GM19239 (cell line): ENCODE measurements at places on chromosomes 12 and 14.

GRCh38 chr12:53645165-53645564 lies 19.0 kb upstream of the ATF7 start:
- no peak for DNase-seq

GRCh38 chr12:57840726-57841125 lies 5.8 kb downstream of the CTDSP2 start:
- no peak for DNase-seq

GRCh38 chr14:69997849-69998248 lies 118.6 kb downstream of the SMOC1 start:
- no peak for DNase-seq

DNA sequence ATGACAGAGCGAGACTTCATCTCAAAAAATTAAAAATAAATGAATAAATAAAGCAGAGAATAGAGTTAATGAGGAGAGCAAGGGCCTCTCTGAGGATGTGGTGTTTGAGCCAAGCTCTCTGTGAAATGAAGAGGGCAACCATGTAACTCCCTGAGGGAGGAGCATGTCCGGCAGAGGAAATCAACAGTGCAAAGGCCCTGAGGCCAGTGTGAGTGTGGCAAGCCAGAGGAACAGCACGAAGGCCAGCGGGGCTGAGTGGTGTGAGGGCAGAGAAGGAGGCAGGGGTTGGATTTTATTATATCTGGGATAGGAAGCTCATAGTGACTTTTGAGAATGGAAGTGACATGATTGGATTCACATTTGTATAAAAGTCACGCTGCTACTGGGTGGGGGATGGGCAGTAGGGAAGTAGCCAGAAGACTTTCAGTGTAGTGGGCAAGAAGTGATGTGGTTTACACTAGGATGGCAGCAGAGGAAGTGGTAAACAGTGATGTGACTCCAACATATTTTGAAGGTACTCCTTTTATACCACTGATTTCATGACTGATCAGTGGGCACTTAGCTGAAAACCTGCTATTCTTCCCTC lies 10.3 kb upstream of the LRP1-AS start:
- DNase-seq, result no peak

DNA sequence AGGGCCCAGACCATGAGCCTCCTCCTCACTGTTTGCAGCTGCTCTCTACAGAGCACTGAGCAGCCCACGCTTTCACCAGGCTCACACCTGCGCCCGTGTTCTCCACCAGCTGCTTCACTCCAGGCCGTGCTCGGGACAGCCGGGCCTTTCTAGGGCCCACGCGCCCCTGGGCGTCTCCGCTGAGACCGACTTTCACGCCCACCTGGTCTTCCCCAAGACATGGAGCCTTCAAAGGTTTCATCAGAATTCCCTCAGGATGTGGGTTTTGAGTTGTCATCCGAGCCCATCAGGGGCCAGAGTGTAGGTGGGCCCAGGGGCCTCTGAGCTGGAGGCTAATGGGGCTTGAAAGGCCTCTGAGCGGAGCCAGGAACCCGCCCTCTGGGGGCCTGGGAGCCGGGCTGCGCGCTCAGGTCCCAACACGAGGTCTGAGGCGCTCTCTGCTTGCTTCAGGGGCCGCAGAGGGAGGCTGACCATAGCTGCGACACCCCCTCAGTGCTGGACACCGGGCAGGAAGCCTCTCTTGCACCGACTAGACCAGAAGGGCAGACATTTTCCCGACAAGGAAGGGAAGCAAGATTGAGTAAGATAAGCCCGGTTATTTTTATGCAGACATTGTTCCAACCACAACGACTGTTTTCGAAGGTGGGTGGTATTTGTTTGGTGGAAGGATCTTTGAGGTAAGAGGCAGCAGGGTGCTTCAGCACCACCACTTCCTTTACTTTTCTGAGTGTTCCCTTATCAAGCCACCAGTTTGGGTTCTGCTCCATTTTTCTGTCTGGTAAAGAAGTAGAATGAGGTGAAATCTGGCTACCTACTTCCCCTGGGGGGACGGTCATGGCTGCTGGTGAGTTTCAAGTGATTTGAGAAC lies 125.0 kb upstream of the FUT8 start:
- DNase-seq, result peak; percentile 53

- peak; percentile 36 for DNase-seq
These were observed 31.2 kb downstream of the TC2N start for GRCh38 chr14:91835920-91836843.

- DNase-seq, result no peak
These were observed 2.3 kb upstream of the LHX5 start for GRCh38 chr12:113473942-113474341.
